ENCODE measurements at places on chromosomes 16 and 17.

- DNase-seq = peak; percentile 65
These were observed 4.5 kb downstream of the CCR7 start for GRCh38 chr17:40560592-40561293.

GRCh38 chr16:75676909-75677308, at the start of gene CPHXL2:
Gene CPHXL2 (minus strand): TSS chr16:75677009. CDS start chr16:75676999, 10 bp downstream.
- no peak for DNase-seq

GRCh38 chr17:74307984-74308773, 17.8 kb upstream of the KIF19 start:
- DNase-seq = no peak

GRCh38 chr17:40714473-40714872, 10.9 kb upstream of the KRT24 start:
- DNase-seq = no peak

DNA sequence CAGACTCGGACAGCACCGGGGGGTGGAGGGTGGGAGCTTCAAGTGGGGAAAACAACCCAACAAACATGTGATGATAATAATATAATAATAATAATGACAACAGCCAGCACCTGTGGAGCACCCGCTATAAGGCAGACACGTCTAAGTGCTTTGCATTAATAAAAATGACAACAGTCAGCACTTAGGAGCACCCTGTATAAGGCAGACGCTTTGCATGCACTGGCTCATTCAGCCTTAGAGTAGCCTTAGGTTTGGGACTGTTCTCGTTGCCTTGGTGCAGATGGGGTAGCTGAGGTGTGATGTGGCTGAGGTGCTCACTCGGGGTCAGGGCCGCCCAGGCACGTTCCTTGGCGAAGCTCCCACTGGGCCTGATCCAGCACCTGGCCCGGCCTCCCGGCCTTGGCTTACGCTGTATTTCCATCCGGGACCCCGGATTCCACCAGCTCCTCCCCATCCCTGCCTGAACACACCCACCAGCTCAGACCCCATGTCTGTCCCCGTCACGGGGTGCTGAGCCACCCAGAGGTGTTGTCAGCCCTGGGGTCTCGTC, 144.0 kb upstream of the CIBAR2 start:
- DNase-seq = no peak

- no peak for DNase-seq
These were observed 11.2 kb downstream of the SULT1A2 start for GRCh38 chr16:28585674-28586073.

- DNase-seq = peak; percentile 37
These were observed at the start of the genes CXCL16 and ZMYND15 for GRCh38 chr17:4739122-4740024. Gene CXCL16 (minus strand): TSS chr17:4739928. CDS start chr17:4739339, 589 bp downstream. Gene ZMYND15 (plus strand): TSS chr17:4739833. CDS start chr17:4740549, 716 bp downstream.

DNA sequence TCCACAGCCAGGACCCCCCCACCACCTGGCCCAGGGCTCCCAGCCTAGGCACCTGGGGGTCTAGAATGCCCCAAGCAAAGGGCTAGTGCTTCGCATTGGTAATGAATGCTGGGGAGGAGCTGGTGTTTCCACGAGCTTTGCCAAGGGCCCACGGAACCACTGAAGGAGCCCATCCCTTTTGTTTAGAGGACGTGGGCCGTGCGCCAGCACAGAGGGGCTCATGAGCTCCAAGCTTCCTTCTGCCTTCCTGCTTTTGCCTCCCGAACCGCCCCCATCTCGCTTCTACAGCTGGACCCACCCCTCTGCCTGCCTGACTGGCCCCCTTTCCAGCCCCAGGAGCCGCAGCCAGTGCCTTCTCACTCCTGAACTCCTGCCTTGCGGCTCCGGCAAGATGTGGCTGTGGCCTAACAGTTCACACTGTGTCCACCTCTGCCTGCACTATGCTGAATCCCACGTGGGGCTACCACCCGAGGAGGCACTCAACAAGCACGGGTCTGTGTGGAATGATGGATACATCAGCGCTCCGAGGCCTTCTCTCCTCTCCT, 31.8 kb upstream of the RASD1 start:
- DNase-seq = no peak

DNA sequence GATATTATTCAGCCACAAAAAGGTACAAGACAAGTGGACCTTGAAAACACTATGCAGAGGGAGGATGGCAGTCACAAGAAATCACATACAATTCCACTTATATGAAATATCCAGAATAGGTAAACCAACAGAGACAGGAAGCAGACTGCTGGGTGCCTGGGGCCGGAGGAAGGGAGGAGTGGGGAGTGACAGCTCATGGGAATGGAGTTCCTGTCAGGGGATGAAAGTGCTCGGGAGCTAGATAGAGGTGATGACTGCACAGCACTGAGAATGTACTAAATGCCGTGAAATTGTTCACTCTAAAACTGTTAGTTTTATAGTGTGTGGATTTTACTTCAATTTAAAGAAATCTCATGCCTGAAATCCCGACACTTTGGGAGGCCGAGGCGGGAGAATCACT, 74.2 kb upstream of the MED9 start:
- DNase-seq = no peak

GRCh38 chr16:79365702-79366101, 234.8 kb downstream of the MAF start:
- DNase-seq = no peak

DNA sequence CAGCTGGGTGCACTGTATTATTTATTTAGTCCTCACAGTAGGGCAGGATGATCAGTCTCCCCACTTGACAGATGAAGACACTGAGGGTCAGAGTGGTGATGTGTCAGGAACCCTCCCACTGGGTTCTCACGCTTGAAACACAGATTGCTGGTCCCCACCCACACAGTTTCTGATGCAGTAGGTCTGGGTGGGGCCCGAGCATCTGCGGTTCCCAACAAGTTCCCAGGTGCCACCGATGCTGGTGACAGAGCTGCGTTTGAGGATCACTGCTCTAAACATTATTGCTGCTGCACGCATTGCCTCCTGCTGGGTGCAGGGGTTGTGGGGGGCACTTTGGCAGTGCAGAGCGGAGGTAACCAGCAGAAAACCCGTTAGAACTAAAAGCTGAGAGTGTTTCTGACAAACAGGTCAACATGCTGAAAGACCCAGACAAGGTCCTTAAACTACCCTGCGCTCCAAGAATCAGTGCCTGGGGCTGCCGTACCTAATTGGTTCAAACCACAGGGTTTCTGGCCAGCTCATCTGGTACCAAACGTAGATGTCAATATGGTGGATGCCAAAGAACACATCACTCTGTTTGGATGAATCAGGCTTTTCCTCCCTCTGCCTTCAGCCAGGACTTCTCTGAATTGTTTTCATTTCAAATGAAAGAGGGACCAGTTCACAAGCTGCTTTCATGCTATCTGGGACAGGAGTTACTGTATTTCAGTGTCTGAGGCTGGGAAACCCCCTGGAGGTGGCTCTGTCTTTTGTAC, 76.0 kb downstream of the ABCC1 start:
- peak; percentile 33 for DNase-seq

Measured in activated T-helper 1 cell treated with anti-CD3 and anti-CD28 coated beads, Interleukin-2, amount 50 U/mL, for 16 hours (primary cell).